ENCODE measurements at places on chromosomes 7 and 10.

GRCh38 chr10:61902445-61903220, 1.1 kb downstream of the ARID5B start:
- DNase-seq, result peak; percentile 52

GRCh38 chr10:86046845-86047460, 319.6 kb downstream of the GRID1 start:
- DNase-seq, result no peak

- no peak for DNase-seq
Measured at GRCh38 chr10:122458693-122459092, 2.7 kb upstream of the HTRA1 start.

DNA sequence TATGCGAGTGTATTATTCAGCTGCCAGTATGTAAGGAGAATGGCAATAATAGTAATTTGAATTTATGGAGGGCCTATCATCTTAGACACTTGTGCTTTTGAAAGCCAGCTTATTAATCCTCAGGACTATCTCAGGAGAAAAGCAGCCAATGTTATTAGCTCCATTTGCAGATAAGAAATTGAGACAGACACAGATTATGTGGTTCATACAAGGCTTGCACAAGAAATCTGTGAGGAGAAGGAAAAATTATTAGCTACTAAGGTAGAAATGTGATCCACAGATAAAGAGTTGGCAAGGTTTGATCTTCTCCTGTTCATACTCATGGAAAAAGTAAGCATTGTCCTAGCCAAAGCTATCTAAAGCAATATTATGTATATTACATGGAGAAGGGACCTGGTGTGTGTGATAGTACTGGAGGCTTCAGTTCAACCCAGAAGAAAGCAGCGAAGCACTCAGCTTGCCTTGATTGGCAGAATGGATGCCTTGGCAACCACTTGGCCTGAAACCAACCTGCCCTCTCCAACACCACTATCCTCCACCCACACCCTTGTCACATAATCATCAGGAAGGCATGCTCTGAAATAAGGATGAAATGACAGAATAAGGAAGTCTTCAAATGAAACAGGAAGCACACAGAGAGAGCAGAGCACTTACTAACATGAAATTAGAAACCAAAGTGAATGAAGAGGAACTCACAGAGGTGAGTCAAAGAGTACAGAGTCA, 18.0 kb downstream of the MACC1 start:
- no peak for DNase-seq

DNA sequence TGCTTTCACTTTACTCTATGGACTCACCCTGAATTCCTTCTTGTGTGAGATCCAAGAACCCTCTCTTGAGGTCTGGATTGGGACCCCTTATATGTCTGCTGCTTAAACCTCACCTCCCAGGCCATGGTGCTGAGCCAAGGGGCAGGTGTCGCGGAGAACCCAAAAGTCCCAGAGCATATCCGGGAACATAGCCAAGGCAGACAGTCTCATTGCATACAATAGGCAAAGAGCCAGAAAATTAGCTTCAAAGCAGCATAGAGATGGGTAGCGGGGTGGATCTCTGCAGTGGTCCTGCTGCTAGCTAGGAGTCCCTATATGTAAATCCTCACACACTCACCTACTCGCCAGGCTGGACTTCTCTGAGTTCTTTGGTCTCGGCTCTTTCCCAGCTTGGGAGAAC, 5.5 kb downstream of the CCL24 start:
- no peak for DNase-seq

GRCh38 chr7:156105337-156106106, 293.3 kb upstream of the SHH start:
- no peak for DNase-seq

DNA sequence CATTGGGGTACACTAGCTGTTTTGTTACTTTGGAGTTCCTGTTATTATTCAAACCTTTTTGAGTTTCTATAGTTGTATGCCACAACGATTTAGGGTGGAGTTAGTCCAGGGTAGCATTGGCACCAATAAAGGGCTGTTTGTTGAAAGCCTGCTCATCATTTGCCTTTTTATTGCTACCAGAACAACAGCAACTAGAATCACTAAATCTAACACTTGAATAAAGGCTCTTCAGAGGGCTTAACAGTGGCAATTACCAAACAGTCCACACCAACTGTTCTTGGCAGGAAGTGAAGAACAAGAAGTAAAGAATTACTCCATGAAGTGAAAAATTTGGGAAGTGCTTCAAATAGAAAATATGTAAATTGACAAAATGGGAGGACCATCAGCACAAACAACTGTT, 621.4 kb downstream of the PHTF2 start:
- DNase-seq, result no peak

DNA sequence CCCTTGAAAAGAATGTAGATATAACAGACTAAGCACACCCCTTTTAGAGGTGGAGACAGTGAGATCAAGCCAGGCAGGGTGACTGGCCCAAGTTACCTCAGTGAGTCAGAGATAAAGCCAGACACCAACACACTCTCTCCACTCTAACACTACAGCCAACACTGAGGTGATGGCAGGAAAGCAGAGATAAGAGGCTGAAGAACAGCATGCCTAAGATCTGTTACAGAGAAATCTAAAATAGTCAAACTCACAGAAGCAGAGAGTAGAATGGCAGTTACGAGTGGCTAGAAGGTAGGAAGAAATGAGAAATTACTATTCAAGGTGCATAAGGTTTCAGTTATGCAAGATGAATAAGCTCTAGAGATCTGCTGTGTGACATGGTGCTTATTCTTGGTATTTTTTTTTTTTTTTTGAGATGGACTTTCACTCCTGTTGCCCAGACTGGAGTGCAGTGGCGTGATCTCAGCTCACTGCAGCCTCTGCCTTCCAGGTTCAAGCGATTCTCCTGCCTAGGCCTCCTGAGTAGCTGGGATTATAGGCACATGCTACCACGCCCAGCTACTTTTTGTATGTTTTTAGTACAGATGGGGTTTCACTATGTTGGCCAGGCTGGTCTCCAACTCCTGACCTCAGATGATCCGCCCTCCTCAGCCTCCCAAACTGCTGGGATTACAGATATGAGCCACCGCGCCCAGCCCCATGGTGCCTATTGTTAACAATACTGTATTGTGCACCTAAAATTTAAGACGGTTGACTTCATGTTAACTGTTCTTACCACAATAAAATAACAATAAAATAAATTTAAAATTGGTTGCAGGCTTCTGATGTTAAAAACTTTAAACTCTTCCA, 28.7 kb downstream of the ICA1 start:
- DNase-seq, result no peak

- DNase-seq, result no peak
Measured at GRCh38 chr7:45657136-45657889, 83.1 kb downstream of the ADCY1 start.
